ENCODE measurements at places on chromosomes 12 and 14.
A peak's percentile ranks its signal among the peaks of the same experiment; 100 is the strongest.

GRCh38 chr12:55732288-55732687, 3.5 kb upstream of the CD63 start:
- no peak for DNase-seq

GRCh38 chr12:48924617-48925303, 532 bp downstream of the FKBP11 start:
- peak; percentile 51 for DNase-seq

- peak; percentile 80 for DNase-seq
These were observed 824 bp downstream of the TBK1 start for GRCh38 chr12:64452559-64453329.

DNA sequence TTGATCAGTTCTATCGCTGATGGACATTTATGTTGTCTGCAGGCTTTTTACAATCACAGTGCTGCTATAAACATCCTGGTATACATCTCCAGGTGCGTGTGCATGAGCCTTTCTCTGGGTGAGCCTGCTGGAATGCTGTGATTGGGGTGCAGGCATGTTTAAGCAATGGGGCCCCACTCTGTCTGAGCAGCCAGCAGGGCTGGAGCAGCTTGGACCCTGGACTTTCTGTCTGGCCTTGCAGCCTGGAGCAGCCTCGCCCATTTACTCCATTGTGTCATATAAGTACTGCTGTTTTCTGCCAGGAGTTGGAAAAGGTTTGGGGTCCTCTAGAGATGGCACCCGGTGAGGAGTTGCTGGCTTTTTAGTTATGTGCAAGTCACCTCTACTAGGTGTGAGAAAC, 199.0 kb downstream of the KIF26A start:
- no peak for DNase-seq

DNA sequence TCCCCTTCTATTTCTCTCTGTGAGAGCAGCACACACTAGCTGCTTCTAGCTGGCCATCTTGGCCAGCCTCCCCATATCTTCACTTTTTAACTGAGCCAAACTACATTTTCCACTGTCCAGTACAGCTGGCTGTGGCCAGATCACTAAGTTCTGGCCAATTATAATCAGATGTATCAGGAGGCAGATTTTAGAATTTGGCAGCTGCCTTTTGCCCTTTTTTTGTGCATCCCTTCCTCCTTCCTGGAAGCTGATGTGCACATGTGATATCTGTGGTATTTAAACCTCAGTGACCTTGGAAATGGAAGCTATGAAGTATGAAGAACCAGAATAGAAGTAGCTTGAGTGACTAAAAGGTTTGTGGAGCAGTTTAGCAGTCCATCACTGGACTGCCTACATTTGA, 49.8 kb upstream of the ANO6 start:
- no peak for DNase-seq

DNA sequence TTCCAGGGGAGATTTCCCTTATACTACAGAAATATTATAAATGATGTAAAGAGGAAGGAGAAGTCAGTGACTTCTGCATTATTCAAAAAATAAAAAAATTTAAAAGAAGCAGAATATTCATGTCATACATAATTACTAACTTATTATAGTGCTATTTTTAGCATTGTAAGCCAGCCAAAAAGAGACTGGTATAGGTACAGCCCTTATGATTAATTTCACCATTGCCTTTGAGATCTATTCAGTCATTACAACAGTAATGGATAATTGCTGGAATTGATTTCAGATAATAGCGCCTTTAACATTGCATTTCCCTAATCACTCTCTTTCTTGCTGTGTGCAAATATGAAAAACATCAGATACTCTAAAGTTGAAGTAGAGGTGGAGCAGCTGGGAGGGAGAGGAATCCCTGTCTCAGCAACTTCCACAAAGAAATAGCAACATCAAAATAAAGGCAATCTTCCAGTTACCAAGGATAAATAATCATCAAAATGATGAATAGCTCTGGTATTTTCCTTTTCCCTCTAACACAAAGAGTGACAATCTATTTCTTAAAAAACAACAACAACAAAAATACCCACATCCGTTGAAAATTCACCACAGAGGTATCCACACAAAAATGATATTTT, 71.8 kb upstream of the OVCH1 start:
- DNase-seq, result no peak

GRCh38 chr12:108307006-108307405, 32.1 kb downstream of the CMKLR1 start:
- DNase-seq, result no peak

GRCh38 chr14:91367173-91368171, 50.1 kb downstream of the CCDC88C start:
- DNase-seq, result peak; percentile 22

GRCh38 chr12:51520576-51521325, 70.3 kb upstream of the SCN8A start:
- no peak for DNase-seq

GRCh38 chr14:34794941-34795340, 80.2 kb downstream of the BAZ1A start:
- DNase-seq, result no peak

- DNase-seq, result no peak
These were observed 15.8 kb downstream of the PCNX4 start for GRCh38 chr14:60107477-60107876.

DNA sequence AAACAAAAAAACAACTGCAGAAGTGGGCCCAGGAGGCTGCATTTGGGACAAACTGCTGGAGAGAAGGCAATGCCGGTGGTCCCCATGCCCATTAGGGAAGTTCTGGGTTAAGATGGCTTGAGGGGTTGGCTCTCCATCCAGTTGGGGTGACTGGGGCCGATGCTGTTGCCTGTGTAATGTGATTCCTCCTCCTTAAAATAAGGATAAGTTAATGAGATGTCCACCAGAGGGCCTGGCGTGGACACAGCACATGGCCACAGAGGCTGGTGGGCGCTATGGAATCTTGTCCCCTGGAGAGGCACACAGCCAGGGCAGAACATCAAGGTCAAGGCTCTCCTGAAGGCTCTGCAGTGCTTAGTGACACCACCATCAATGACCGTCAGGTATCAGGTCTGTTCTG, 1.0 kb upstream of the TESC start:
- DNase-seq, result no peak

DNA sequence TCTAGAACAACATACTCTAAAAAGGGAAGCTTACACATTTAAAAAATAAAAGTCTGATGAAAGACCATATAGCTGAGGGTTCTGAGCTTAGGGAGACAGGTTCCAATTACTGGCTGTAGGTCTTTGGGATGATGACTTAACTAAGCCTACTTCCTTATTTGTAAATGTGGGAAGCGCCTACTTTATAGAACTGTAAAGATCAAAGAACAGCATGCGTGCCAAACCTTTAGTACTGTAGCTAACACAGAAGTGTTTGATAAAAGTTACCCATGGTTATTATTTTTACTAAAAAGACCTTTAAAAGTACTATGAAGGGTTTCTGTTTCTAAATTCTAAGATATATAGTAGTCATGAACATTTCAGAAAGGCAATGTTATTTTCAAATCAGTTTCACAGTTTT, 35.7 kb downstream of the STK38L start:
- DNase-seq, result peak; percentile 14

DNA sequence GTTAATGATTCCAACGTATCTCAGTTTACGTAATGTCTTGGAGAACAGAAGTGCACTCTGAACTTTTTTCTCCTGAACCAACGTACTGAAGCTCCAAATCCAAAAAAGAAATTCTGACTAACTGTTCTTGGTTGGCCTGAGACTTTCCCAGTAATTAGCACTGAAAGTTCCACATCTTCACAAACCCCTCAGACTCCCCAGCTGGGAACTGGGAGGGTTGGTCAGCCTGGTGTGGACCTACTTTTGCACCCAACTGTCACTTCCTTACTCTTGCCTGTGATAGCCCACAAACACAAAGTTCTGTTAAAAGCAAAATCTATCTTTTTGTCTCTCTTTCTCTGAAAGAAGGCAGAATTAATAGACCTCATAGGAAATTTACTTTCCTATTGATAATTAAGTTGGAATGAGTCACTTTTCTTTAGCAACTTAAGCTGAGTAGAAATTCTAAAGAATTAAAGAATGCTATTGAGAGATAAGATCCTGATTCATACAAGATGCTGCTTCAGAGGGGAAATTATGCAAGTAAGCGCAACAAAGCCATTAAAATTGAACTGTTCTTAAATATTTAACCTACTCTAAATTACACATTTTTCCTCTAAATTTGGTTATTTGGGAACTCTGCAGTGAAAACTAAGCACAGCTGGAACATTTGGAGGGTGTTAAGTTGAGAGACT, 155.0 kb downstream of the EPS8 start:
- peak; percentile 72 for DNase-seq

DNA sequence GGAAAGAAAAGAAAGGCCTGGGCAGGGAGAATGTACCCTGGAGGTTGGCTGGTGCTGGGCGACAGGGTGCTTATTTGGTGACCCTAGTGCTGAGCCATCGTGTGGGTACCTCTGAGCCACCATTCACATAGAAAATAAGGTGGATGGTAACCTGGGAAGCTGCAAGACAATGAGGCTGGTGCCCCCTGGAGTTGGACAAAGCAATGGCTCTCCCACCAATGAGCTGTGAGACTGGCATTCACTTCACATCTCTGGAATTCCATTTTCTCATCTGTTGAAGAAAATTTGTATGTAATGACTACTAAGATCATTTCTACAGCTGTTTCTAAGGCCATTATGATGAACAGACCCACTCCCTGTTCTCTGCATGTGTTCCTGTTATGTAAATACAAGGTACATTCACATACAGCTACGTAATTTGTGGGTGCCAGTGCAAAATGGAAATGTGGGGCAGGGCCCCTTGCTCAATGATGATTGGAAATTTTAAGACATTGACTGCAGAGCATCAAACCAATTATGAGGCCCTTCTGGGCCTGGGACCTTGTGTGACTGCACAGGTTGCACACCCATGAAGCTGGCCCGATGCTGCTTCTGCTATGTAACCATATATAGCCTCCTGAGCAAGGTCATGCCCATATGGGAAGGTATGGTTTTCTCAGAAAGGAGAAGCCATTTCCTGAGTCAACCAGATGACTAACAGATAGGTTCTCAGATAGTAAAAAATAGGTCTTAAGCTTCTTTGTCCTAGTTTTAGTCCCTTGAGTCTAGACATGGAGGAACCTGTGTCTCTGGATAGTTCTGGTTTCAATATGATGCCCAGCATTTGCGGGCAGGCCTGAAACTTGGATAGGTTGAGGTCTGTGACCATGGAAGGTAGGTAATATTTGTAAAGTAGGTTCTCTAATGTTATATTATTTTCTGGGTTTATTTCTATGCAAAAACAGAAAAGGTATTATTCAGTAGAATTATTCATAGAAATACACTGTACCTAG, 63.4 kb upstream of the IGF1 start:
- DNase-seq, result peak; percentile 39

- DNase-seq, result no peak
These were observed 6.3 kb downstream of the B4GALNT3 start for GRCh38 chr12:466039-466438.

DNA sequence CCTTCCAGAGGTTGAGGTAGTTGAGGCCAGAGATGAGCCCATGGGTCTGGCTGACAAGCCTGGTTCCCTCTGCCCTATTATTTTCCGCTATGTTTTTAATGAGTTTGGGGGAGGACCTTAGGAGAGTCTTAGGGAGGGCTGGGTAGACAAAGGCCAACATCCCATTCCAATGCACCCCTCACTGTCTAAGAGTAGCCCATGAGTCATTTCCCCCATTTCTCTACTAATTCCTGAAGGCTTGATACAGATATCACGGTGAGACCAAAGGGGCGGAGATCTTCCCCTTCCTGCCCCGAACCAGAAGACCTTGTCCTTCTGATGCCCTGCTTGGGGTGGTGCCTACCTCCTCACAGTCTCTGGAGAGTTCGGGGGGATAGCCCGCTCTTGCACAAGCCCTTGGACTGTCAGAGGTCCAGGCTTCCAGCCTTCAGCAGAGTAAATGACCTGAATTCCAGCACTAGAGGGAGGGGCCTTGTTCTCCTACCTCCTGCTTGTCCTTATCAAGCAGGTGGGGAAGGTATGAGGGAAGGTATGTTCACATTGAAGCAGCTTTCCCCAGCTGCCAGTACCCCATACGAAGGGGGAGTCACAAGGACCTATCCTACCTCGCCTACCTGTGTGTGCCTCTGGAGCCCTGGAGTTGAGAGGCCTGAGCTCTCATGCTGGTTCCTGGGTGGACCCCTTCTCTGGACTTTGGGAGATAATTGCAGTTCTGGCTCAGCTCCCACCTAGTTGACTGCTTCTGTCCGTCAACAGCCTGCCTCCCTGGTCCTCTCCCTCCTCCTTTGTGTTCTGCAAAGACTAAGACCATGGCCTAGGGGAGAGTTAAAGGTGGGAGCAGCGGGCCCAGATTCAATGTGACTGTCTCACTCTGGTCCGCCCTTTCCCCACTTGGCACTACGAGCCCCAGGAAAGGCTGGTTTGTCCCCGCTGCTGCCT, 3.7 kb downstream of the PSMB11 start:
- DNase-seq, result no peak

DNA sequence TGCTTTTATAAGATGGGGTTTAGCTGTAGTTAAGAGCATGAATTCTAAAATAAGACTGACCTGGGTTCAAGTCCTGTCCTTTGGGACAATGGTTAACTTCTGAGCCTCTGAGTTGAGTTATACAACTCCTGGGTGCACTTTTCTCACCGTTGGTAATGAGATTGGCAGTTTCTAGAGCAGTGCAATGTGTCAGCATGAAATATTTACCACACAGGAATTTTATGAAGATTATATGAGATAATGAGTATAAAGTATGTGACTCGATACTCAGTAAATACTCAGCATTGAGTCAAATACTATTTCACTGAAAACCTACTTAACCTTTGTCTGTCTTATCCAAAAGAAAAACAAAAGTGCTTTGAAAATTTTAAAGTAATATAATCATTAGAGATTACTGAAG, 214.2 kb downstream of the CPNE8 start:
- DNase-seq, result no peak

GRCh38 chr14:60241091-60241490, 7.9 kb upstream of the PPM1A start:
- DNase-seq, result no peak

DNA sequence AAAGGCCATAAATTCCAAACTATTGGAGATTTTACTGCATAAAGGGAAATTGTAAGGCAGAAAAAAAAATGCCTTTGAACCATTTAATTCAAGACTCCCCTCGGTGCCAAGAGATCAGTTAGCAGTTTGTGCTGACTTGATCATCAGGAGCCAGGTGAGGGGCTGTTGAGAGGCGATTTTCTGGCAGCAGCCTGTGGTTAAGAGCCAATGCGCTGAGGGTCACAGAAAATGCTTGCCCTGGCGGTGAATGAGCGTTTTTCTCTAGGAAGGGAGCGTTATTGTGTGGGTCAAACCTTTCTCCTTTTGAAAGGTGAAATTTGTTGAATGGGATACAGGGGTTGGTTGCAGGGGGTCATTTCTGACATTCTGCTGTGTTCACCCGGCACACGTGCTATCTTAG, 4.7 kb downstream of the SRRM4 start:
- no peak for DNase-seq

DNA sequence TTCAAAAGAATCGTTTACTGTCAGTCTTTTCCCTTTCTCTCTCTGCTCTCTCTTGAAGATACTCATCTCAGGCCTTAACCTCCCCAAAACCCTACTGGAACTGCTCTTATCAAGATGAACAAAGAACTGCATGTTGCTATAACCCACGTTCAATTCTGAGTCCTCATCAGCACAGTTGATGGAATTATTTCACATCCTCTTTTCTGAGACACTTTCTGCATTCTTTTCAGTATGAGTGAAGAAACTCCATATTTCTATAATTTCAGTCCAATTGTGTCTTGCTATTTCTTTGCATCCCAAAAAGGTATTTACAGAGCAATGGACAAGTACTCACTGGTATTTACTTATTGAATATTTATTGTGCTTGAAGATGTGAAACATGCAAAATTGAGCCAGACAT, 160.1 kb upstream of the CPNE8 start:
- DNase-seq, result no peak

Measured in fibroblast of skin of abdomen (primary cell).